Cardiac muscle cell (in vitro differentiated cells and primary cell): ENCODE measurements at places on chromosomes 6 and 20.

GRCh38 chr6:112249489-112249888 lies 4.9 kb downstream of the LAMA4 start:
- no peak for DNase-seq

GRCh38 chr6:84026721-84027164 lies 6.8 kb upstream of the MRAP2 start:
- no peak for DNase-seq

DNA sequence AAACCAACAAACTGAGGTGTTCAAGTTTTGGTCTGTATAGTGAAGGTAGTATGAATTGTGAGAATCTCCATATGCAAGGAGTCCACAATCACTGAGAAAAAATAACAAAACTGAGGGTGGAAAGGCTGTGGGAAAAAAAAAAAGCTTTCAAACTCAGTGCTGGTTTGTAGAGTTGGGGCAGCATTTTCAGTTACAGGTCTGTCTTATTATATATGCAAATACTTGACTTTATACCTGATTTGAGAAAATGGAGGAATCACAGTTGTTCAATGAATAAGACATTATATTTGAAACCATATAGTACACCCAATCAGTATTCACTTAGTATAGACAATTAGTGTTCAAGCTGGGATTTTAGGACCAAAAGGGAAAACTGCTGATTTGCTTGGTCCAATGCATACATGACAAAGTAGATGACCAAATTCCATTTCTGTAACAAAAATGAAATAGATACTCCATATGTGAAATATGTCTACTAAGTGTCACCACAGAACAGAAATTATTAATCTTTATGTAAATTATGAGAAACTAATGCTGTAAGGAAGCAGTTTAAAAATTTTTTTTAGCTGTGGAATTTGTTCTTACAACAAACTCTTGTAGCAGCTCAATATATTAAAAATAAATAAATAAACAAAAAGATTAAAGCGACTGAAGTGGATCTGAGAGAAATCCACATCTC lies 187.7 kb downstream of the ASCC3 start:
- DNase-seq: no peak

DNA sequence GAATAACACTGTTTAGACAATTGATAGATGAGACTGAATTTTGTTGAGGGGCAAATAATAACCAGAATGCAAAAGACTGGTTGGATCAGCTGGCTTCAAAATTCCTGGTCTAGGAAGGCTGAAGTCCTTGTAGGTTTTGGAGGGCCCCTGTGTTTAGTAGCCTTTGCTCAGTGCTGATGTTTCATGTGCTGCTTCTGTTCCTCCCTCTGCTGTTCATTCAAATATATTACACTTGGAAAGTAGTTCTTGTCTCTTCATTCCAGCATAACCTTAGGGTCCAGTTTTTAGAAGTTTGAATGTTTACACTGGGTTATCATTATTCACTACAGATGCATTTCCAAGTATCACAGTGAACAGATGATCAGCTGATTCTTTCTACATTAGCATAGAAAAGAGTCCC lies 72.5 kb downstream of the FLRT3 start:
- DNase-seq: no peak

DNA sequence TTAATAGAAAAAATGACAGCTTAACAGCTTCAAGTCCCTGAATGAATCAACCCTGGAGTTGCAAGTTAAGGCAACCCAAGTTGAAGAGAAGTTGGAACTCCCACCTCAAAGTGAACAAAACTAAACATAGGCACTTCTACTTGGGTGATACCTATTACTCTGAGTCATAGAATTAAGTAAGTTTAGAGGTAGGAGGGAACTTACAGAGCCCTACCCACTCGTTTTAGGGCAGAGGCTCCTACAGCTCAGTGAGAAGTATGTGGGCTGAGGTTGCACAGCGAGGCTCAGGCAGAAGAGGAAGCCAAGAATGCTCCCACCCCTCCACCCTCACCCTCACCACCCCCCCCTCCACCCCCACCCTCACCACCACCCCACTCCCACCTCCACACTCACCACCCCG lies 42.2 kb downstream of the NFATC2 start:
- DNase-seq: no peak

DNA sequence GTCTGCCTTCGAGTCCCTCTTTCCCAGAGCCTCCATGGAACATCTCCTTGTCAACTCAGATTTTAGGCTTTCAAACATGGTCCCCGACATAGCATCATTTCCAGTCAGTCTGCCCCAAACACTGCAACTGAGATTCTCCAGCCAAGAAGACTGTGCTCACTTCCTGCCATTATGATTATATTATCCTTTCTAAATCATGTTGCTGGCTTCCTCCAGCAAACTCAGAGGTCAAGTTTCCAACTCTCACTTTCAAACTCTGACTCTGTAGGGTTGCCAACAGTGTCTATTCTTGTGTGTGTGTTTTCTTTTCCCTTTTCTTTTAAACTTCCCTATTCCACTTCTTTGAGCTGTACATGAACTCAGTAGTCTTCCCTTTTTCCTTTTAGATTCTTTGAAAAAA lies 61.2 kb upstream of the TRAF3IP2 start:
- no peak for DNase-seq

- DNase-seq: no peak
Measured at GRCh38 chr6:72720464-72720863, 98.6 kb downstream of the KCNQ5 start.

GRCh38 chr6:10112871-10113549 lies 301.9 kb downstream of the TFAP2A start:
- DNase-seq: no peak

DNA sequence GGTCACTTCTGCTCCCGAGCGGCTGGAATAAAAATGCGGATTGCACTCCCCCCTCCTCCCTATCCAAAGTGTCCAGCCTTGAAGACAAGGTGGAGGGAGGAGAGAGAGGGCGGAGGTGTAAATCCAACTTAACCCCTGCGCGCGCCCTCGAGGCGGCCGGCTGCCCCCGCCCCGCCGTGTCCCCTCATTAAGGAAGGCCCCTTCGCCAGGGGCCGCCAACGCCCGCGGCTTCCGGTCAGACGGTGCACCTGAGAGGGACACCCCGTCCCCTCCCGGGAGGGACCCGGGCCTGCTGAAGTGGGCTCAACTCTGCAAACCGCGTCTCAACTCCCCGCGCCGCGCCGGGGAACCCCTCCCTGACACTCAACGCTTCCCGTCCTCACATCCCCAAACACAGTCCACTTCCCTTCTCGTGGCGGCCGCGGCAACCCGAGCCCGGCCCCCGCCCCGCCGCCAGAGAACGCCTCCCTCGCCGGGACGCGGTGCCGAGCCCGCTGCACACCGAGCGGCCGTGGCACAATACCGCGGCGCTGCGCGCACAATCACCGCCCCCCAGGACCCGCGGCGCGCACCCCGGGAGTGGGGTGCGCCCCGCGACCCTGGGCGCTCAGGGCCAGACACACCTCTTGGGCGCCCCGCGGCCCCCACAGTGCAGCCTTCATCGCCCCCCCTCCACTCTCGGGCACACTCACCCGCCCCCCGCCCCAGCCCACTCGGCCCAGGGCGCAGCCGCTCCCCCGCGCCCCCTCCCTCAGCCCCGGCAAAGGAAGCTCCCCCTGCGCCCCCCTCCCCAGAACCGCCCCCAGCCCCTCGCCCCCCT lies 102.5 kb downstream of the NOL4L start:
- DNase-seq: peak; percentile 67

GRCh38 chr6:7410851-7411250 lies 21.2 kb downstream of the RIOK1 start:
- no peak for DNase-seq

DNA sequence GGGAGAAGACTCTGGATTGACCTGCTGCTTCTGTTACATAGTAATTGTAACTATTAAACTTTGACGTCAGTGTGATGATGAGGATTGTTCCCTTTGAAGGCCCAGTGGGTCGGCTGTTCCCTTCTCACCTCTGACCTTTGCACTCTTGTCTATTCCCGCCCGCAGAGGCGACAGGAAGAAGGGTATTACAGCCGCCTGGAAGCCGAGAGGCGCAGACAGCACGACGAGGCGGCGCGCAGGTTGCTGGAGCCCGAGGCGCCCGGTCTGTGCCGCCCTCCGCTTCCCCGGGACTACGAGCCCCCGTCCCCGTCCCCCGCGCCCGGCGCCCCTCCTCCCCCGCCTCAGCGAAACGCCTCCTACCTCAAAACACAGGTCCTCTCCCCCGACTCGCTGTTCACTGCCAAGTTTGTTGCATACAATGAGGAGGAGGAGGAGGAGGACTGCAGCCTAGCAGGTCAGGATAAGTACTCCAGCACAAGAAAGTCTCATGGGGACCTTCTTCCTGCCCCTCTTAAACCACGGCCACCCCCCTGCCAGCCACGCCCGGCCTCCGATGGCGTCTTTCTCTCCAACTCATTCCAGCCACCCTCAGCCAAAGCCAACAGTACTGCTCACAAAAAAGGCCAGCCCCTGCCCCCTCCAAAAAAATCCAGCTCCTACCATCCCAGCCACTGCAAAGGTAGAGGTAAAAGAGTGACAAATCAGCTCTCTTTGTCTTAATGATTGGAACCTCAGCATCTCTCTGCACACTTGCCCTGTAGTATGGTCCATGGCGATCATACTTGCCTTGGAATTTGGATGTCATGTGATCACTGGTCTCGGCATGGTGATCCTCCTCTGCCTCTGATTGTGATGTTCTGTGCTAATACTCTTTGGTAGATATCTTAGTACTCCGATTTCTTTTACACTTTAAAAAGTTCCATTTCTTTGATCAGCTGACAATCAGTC lies 31.6 kb upstream of the KIF25 start:
- DNase-seq: no peak

- no peak for DNase-seq
Measured at GRCh38 chr6:125797886-125798444, 7.2 kb downstream of the NCOA7 start.

- DNase-seq: no peak
Measured at GRCh38 chr6:73537677-73538076, 16.8 kb upstream of the EEF1A1 start.

- DNase-seq: no peak
Measured at GRCh38 chr20:9411833-9412232, 102.6 kb upstream of the LAMP5 start.

GRCh38 chr20:973785-974194 lies 28.3 kb downstream of the RSPO4 start:
- DNase-seq: peak; percentile 72

DNA sequence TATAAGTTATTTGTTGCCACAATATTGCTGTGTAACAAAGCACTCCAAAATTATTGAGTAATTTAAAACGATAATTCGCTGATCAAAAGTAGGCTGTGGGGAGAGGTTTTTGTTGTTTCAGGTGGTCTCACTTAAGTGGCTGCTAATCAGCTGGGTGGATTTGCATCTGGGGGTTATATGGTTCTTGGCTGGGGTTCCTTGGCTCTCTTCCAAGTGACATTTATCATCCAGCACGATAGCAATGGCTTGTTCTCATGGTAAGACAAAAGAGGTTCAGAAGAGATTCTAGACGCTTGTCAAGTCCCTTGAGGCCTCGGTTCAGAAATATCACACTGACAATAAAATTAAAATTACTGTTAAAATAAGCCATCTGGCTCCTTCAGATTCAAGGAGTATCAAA lies 1648.8 kb downstream of the GRIK2 start:
- DNase-seq: no peak

DNA sequence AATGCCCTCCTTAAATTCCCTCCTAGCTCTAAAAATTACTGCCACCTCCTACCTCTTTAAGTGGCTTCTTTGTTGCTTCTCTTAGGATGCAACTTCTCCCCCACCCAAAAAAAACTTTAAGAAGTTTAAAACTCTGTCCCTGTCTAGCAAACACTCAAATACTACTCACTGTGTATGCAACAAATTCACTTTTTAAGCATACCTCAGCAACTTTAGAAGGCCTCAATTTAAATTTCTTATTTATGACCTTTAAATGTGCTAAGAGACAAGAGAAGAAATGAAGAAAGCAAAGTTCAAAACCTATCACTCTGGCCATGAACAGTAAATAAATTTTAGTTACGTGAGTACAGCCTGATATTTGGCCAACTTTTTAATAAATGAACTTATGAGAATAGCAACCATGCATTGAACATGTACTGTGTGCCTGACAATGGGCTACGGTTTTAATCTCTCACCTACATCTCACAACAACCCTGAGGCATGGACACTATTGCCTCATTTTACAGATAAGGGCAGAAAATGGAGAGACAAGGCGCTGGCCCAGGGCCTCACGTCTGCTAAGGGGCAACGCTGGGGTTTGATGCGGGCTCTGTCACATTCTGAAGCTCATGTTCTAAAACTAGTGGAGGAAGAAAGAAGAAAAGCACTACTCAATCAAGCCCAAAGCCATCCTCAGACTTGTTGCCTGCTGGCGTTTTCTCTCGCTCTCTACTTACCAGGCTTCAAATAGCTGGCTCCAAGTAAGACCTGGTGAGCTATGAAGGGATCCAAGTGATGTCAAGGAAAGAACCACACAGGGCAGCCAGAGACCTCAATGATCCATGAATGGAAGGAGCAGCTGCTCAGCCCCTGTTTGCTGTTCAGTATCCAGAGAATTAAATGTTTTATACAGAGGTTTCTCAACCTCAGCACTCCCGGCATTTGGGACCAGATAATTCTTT lies 99.8 kb downstream of the TBC1D7 start:
- no peak for DNase-seq

- DNase-seq: no peak
Measured at GRCh38 chr6:82584194-82584695, 220.6 kb downstream of the TPBG start.

- DNase-seq: no peak
Measured at GRCh38 chr20:45339084-45339483, 9.1 kb downstream of the SDC4 start.

DNA sequence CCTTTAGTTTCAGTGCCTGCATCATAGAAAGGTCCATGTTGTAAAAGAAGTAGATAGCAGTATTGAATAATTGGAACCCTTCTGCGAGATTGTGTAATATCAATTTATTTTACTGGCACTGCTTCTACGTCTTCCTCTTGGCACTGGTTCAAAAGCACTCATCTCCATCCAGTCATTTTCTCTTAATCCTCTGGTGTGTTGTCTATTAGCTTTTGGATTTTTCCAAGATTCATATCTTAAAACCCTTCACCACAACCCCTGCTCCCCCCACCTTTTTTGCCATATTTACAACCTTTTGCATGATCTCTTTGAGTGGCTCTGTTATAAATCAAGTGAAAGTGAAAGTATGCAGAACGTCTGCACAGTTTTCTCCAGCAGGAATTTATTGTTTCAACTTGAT lies 76.6 kb upstream of the HSF2 start:
- peak; percentile 30 for DNase-seq

DNA sequence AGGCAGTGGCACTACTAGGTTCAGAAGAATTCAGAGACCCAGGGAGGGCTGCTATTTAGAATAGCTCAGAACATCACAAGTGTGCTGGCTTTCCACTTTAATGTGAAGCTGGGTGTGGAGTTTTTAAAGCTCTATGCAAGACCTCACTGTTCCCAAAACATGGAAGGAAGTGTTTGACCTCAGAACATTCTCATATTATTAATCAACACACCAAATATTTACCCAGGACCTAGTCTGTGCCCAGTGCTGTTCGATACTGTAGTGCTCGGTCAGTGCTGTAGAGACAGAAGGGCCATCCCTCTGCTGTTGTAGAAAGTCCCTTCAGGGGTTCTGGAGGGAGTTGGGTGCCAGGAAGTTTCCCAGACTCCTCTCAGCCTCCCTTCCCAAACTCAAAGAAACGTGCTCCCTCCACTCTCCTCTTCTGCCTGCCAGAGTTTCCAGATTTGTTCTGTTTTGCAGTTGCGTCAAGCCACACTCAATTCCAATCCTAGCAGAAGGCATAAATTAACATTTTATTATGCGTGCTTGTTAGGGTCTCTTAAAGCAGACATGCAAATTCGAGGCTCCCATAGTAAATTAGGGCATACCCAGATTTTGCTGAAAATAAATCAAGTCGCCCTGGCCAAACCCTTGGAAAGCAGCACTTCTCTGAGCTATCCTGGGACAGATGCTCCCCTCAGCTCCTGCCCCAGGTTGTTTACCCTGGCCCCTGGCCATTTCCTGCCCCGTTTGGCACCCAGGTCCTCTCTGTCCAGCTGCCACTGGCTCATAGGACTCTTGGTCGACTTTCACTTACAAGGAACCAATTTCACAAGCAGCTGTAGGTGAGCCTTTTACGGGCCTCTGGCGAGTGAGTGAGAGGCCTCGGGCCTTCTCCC lies 248.6 kb downstream of the HIVEP2 start:
- no peak for DNase-seq
